ENCODE measurements at places on chromosomes 1 and 21.
A peak's percentile ranks its signal among the peaks of the same experiment; 100 is the strongest.

DNA sequence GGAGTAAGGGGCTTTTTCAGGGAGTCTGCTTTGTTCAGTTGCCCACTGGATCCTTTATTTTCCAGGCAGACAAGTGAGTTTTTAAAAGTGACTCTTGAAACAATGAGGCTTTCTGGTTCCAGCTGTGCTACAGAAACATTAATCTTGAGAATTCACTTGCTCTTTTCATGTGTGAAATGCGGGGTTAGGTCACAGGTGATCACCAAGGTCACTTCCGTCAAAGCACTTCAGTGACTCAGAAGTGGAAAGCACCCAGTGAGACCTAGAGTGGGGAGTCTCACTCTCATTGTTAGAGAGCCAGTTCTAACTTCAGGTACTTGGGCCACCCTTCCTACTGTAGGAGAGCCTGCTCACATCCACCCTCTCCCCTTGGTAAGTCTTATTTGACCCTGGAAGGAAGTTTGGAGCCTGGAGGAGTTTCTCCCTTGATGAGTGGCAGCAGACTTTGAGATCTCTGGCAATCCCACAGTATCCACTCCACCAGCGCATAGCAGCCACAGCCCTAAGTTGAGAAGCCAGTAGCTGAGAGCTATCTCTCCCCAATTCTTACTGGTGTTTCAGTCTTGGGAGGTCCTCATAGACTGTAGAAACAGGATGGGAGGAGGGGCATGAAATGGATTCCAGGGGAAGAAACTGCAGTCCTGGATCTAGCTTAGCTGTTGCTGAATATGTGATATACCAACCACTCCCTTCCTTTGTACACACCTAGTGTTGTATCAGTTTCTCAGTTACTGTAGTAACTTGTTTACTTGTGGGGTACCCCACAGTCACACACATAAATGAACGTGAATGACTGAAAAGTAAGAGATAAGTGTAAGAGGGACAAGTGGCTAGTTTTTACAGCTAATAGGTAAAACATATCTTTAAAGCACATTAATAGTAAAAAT, 3.1 kb downstream of the TACSTD2 start:
- no peak for DNase-seq

DNA sequence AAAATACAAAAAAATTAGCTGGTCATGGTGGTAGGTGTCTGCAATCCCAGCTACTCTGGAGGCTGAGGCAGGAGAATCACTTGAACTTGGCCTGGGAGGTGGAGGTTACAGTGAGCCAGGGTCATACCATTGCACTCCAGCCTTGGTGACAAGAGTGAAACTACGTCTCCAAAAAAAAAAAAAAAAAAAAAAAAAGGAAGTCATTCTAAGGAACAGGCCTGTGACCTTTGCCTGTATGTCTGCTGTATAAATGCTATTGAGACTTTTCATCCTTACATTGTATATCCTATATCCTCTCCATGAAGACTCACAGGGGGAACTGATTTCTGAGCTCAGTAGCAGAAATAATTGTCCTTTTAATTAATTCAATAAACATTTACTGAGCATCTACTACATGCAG, 7.5 kb upstream of the CTPS1 start:
- DNase-seq, result no peak

DNA sequence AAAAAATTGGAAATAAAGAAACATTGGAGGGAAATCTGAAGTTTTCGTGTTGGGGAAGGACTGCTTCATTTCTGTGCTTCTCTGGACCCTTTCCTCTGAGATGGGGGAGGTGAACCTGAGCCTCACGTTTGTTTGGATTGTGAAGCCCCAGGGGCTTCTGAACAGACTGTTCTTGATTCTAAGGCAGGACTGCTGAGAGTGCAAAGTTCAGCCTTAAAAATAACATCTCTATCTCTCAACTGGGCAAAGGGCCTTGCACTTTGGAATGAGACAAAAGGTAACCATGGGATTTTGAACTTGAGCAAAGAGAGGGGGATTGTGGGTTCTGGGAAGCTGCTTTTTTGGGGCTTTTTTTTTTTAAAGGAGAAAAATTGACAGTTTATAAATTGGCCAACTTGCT, 45.0 kb downstream of the GPR88 start:
- no peak for DNase-seq

DNA sequence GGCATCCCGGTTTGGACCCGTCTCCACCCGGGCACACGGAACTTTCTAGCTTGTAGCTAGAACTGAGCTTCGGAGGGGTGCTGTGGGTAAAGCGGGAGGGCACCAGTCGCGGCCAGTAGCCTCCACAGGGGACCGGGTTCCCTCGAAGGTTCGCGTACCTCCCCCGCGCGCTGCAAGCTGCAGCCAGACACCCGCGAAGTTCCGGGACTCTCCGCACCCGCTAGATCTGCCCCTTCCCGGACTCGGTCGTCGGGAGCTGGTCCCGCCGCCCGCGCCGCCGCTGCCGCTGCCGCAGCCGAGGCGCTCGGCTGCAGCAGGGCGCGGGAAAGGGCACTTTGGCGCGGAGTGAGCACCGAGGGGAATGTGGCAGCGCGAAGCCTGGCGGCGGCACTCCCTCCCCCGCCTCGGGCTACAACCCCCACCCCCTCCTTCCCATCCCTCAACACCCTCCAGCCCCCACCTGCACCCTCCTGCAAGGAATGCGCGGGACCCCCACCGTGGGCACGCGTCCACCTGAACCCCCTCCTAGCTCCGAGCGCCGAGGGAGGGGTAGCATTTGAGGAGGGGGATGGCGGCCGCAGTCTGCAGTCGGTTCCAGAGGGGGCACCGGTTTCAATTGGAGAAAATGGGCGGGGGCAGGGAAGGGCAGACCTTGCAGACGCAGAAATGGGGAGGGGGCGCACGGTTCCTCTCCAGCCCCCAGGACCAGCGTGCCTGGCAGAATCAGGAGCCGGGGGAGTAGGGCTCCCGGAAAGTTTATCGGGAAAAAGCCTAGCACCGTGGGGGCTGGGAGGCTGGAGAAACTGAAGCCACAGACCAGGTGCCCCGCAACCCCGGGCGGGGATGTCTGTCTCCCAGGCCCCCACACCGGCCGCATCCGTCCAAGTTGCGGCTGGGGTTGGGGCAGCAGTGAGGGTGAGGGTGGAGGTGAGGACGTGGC, 968 bp downstream of the CSMD2 start:
- no peak for DNase-seq

DNA sequence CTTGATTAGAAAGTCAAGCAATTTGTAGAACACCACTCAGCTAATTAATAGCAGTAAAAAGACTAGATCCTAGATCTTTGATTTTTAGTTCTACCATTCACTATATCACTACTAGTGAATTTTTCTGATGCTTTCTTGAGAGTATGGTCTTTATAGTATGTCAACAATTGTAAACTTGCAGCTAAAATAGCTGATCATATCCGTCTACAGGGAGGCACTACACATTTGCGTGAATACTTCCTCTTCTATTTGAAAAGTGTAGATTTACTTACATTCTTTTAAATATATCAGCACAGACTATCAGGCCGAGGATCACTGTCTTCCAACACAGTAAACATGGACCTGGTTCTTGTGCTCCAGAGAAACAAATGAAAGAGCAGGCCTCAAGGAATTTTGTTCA, 18.6 kb upstream of the PTPRC start:
- no peak for DNase-seq

GRCh38 chr1:223256034-223256433, 107.9 kb downstream of the SUSD4 start:
- no peak for DNase-seq

- peak; percentile 86 for DNase-seq
These were observed 2.5 kb downstream of the INKA2 start for GRCh38 chr1:111736548-111737215.

- no peak for DNase-seq
These were observed 543.9 kb downstream of the AJAP1 start for GRCh38 chr1:5198328-5198727.

DNA sequence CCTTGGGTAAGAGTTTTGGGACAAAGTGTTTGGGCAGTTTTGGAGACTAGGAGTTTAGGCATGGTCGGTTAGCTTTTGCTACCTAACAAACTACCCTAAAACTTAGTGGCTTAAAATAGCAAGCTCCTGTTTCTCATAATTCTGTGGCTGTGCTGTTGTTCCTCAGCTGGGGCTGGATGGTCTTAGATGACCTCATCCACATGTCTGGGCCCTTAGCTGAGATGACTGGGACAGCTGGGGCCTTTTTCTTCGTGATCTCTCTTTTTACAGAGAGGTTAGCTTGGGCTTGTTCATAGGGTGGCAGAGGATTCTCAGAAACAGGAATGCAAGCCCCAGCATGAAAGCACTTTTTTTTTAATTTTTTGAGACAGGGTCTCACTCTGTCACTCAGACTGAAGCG, 6.6 kb downstream of the ATP1A4 start:
- DNase-seq, result no peak

GRCh38 chr1:53296117-53296749, 31.6 kb downstream of the LRP8 start:
- DNase-seq, result no peak

DNA sequence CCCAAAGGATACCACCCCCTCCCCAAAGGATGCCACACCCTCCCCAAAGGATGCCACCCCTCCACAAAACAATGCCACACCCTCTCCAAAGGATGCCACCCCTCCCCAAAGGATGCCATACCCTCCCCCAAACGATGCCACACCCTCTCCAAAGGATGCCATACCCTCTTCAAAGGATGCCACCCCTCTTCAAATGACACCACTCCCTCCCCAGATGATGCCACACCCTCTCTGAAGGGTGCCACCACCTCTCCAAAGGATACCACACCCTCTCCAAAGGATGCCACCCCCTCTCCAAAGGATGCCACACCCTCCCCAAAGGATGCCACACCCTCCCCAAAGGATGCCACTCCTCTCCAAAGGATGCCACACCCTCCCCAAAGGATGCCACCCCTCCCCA, 21.6 kb upstream of the TRIM17 start:
- DNase-seq, result no peak

GRCh38 chr1:67687649-67688048, 2.6 kb downstream of the GADD45A start:
- no peak for DNase-seq

DNA sequence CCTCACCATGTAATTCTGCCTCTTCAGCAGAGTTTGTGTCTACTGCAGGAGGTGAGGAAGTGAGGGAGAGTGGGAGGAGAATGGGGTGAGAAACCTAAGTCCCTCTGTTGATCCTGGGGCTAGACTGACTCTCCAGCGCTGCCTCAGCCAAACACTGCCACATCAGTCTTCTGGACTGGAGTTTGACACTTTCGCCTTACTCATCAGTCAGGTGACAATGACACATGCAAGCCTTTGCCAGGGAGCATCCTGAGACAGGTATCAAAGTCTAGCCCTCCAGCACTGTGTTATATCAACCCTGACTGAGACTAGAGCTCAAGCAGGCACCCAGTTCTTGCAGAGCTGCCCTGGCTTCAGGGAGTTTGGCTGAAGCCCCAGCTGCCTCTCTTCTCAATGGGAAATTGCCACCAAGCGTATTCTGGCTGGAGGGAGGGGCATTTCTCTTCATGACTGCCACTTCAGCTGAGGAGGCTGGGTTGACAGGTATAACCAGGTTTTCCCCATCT, 33.3 kb upstream of the SUCO start:
- DNase-seq, result no peak

GRCh38 chr1:203366476-203366875, 15.6 kb upstream of the FMOD start:
- no peak for DNase-seq

GRCh38 chr1:218904416-218904815, 269.3 kb upstream of the LYPLAL1 start:
- DNase-seq, result no peak

- DNase-seq, result no peak
These were observed 57.1 kb downstream of the WNT9A start for GRCh38 chr1:227890451-227891222.

GRCh38 chr21:34994766-34995631, 54.1 kb downstream of the RUNX1 start:
- no peak for DNase-seq

- no peak for DNase-seq
These were observed 201.2 kb upstream of the L1TD1 start for GRCh38 chr1:61993331-61993961.

- DNase-seq, result no peak
These were observed 62.3 kb downstream of the GALNT2 start for GRCh38 chr1:230129341-230129740.

DNA sequence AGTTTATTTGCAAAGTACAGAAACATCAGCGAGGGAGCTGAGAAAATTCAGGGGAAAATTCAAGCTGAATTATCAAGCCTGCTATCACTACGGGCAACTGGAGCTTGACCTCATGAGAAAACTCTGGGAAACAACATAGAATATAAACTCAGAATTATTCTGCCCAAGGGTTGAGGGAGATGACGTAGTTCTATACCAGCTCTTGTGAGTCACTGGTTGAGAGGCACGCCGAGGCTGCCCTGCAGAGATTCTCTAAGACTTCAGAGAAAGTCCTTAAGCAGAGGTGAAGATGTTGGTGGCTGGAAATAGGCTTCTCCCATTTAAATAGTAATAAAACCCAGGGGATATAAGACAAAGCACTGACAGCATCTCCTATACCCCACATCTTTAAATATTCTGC, 12.3 kb downstream of the SYDE2 start:
- no peak for DNase-seq

GRCh38 chr1:176858433-176858916, 306.0 kb downstream of the ASTN1 start:
- no peak for DNase-seq

- DNase-seq, result no peak
These were observed 496.1 kb downstream of the PTPRU start for GRCh38 chr1:29732453-29732852.

GRCh38 chr1:181324797-181325616, 158.3 kb upstream of the CACNA1E start:
- DNase-seq, result no peak

GRCh38 chr1:10553118-10553517, 78.4 kb downstream of the PEX14 start:
- no peak for DNase-seq

DNA sequence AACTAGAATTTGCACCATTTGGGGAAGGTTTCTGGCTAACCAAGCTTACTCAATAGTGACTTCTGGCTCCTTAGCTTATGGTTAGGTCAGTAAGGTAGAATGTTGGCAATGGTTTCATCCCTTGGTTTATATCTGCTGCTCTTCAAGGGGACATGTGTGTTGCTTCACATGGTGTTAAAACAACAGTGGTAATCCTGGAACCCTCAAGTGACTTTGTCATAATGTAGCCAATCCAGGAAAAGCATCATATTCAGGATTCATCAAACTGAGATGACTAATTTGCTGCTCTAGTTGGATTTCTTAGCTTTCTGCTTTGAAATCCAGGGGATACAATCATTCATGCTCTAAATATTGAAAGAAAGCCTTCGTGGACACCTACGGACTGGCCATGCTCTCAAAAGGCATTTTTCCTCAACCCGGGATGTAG, 108.7 kb downstream of the RGL1 start:
- no peak for DNase-seq

GRCh38 chr1:226845624-226846023, 24.8 kb upstream of the PSEN2 start:
- DNase-seq, result no peak

- DNase-seq, result no peak
These were observed 23.6 kb upstream of the GBP1 start for GRCh38 chr1:89088572-89088971.
